ENCODE measurements at places on chromosomes 7 and 10.

- DNase-seq: no peak
Measured at GRCh38 chr10:47425813-47426419, 41.8 kb upstream of the ZNF488 start.

DNA sequence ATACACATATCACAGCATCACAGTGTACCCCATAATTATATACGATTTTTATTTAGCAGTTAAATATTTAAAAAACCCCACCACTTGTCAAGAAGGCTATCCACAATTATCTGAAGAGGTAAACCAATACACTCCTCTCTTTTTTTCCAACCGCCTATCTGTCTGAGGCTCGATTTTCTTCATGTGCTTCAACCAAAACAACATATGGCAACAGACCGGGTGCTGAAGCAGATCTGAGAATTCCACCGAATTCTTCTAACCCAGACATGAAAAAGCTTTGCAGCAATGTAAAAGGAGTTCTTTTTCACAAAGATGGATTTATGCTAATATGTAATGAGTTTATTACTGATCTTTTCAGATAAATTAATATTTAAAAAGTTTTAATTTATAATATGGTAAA is 132.4 kb upstream of the RHEB start:
- no peak for DNase-seq

GRCh38 chr7:158133515-158134271 is 453.9 kb downstream of the PTPRN2 start:
- no peak for DNase-seq

GRCh38 chr10:71860243-71861029 is 9.4 kb upstream of the PSAP start:
- DNase-seq: no peak

- DNase-seq: no peak
Measured at GRCh38 chr10:21919117-21919516, 84.4 kb downstream of the DNAJC1 start.

GRCh38 chr7:77338883-77339629 is 77.1 kb downstream of the GSAP start:
- DNase-seq: no peak

- DNase-seq: no peak
Measured at GRCh38 chr10:4373612-4374011, 452.4 kb upstream of the AKR1E2 start.

DNA sequence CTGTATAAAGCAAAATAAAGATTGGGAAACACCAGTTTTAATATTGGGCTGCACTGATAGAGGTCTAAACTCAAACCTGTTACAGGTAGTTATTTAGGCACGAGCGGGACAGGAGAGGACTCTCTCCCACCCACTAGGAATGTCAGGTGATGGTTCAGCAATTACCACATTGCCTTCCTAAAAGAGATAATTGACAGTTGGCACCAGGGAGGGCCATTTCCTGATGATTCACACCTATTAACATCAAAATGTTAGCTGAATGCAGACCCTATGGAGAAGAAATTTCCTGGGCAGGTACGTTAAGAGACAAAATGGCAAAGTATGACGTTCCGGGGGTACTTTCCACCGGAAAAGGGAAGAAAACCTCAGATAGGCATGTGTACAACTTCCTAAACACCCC is 272.6 kb downstream of the SDHAF3 start:
- no peak for DNase-seq

DNA sequence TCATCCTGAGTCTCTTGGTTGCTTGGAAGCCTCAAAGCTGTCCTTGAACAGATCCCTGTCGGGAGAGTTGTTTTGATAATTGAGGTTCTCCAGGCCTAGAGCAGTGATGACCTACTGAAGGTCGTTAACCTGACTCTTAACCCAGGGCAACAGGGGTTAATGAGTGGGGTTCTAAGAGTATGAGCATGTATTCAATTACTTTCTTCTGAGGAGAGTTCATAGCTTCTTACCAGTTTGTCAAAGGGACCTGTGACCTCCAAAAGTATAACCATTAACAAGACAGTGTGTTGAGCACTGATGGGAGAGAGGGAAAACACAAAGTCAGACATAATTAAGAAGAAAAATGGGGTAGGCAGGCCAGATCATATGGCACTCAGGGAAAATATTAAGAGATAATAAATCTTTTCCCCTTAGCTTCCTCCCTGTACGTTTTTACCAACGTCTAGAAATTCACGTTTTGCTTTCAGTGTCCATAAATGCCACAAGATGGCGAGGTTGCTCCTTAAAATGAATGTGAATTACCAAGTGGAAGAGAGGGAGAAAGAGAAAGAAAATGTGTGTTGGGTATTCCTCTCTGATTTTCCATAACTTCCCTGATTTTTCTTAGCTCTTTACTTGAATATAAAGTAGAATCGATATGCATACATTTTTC is 97.6 kb downstream of the SUGCT start:
- no peak for DNase-seq
